ENCODE measurements at places on chromosomes 1 and 21. TPM values are rescaled to one million over a fixed set of nuclear protein-coding genes. Genes with fewer than 3 reads are reported as not detected.

Gene NLRP3
- 0.66 TPM for total RNA-seq

Gene PCBP3
- total RNA-seq = 2.9 TPM

Gene LCE3D
- not detected for total RNA-seq

Gene C8B
- not detected for total RNA-seq

Gene LEFTY1
- 0.55 TPM for total RNA-seq

Gene LAMTOR2
- total RNA-seq = 55.0 TPM

Gene SMCP
- not detected for total RNA-seq

Gene ELF3
- total RNA-seq = 0.60 TPM

Gene FAM89A
- 6.5 TPM for total RNA-seq

Gene CCDC181
- total RNA-seq = 1.5 TPM

Gene KIF2C
- 1.6 TPM for total RNA-seq

Gene HFM1
- total RNA-seq = 1.7 TPM

All from left ventricle myocardium inferior (tissue), 1 donor.